CD4-positive, alpha-beta T cell treated with Interleukin-17A for 1 hour (primary cell): ENCODE measurements at places on chromosomes 2 and 18.

DNA sequence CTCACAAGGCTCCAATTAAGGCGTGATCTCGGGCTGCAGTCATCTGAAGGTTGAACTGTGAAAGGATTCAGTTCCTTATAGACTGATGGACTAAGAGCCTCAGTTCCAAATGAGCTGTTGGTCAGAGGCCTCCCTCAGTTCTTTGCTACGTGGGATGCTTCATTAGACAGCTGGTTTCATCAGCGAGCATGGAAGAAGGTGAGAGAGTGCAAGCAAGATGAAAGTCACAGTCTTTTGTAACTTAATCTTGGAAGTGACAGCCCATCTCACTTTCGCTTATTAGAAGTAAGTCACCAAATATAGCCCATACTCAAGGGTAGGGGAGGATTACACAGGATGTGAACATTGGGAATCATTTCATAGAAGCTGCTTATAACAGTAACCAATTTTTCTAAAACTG lies 26.8 kb downstream of the PPP1CB start:
- DNase-seq = no peak

- no peak for DNase-seq
Measured at GRCh38 chr2:217996361-217996760, 6.4 kb downstream of the TNS1 start.

DNA sequence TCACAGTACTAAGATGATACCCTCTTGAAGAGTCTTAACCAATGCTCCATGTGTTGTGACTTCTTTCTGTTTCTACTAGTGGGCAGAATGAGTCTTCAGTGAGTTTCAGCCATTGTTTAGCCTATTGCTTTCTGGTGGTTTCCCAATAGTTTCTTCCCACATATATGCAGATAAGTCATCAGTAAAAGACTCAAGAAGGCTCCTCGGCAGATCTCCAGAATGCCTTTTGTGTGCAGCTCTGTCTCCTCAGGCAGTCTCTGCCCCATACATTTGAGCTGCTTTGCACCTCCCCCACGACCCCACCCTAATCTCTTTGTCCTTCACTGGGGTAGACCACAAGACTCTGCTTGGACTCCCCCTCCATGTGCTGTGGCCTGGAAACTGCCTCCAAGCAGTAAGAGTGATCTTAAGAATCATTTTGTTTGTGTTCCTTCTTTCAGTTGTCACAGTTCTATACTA lies 71.6 kb upstream of the CHRNA1 start:
- DNase-seq = no peak

GRCh38 chr2:231960810-231961348 lies 634 bp upstream of the DIS3L2 start:
- no peak for DNase-seq

- DNase-seq = no peak
Measured at GRCh38 chr2:239881031-239881471, 144.1 kb downstream of the NDUFA10 start.

- no peak for DNase-seq
Measured at GRCh38 chr2:23793476-23793875, 133.4 kb downstream of the ATAD2B start.

DNA sequence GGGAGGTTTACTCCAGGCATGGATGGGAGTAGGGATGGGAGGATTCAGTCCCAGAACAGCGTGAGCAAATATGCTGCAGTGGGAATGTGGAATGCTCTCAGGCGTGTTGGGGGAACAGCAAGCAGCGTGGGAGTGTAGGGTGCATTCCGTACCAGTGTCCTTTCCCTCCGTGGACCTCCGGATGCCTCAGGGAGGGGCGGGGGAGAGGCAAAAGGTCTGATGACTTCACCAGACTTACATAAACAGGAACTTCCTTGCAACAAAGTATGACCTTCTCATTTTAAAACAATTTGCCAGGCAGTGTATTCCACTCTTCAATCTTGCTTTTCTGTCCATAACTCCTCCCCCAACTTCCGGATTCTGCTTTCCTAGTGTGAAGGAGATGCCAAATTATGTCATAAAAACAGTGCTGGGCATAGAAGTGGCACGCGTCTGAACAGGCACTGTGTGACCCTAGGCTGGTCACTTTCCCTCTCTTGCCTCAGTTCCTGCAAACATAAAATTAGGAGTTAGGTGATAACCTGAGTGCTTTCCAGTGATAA lies 36.9 kb downstream of the RPL37A start:
- no peak for DNase-seq

GRCh38 chr2:149915151-149915550 lies 327.6 kb upstream of the MMADHC start:
- DNase-seq = no peak

DNA sequence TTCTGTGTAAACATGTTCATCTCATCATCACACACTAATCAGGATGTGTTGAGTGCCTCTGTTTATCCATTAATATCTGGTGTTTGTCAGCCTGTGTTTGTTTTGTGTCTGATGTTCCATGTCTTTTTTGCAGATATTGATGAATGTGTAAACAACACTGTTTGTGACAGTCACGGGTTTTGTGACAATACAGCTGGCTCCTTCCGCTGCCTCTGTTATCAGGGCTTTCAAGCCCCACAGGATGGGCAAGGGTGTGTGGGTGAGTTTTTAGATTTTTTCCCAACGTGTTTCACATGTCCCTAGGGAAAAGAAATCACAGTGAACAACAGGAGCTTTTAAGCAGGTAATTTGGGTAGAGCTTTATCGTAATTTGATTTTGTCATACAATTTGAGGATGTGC lies 133.7 kb upstream of the RASGRP3 start:
- DNase-seq = no peak

- DNase-seq = no peak
Measured at GRCh38 chr2:6163932-6164331, 471.7 kb downstream of the SOX11 start.

GRCh38 chr18:77590943-77591515 lies 341.4 kb downstream of the GALR1 start:
- no peak for DNase-seq

DNA sequence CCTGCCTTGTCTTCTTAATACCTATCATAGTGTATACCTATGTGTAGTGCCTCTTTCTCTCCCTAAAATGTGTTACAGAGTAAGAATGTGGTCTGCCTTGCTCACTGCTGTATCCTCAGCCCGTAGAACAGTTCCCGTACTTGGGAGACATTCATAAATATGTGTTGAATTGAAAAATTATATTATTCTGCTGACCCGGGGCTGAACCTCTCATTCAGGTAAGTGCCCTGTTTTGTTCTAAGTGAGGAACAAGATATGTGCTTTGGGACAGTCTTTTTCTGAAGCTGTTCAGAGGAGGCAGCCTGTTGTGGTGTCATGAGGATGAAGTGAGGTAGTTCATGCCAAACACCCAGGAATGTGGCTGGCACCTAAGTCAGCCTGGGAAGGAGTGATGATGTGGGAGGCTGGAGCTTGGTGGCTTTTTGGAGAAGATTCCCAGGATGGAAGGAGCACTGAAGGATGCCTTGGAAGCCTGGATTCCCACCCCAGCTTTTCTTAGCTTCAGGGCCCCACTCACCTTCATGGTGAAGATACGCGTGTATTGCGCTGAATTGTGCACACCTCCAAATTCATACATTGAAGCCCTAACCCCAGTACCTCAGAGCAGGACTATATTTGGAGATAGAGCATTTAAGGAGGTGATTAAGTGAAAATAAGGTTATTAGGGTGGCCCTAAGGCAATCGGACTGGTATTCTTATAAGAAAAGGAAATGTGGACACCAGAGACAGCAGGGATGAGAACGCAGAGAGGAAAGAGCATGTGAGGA lies 166.3 kb downstream of the DDX1 start:
- DNase-seq = no peak

DNA sequence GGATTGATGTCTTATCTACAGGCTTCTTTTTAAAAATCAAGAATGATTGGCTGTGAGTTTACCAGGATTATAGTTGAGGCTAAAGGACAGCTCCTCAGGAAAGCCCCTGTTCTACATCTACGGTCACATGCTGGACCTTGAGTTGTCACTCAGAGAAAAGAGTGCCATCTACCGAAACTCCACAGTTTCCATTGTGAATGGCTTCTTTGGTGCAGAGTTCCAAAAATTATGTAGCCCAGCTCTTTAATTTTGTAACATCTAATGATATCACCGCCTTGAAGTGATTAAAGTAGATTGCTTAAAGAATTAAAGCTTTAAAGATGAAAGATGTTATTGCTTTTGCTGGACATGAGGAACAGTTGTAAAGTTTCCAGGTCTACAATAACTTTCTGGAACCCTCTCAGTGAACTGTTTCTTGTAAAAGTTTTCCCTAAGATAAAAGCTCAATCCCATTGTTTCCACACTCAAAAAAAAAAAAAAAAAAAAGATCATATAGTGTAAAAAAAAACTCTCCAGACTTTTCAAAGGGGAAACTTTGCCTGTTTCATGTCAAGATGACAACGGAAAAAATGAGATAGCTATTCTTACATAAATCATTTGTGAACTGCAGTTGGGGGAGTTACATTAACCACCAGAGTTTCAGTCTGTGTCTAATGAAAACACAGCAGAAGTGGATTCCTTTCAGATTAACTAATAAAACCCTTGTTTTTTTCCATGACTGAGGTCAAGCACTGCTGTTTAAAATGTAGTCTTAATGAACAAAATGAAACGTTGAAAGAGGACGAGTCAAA lies 4.3 kb downstream of the COL3A1 start:
- DNase-seq = no peak

GRCh38 chr2:54065411-54065810 lies 50.0 kb upstream of the ACYP2 start:
- DNase-seq = no peak

GRCh38 chr2:10469955-10470608 lies 22.0 kb upstream of the ODC1 start:
- DNase-seq = no peak

- DNase-seq = no peak
Measured at GRCh38 chr18:44065206-44065605, 615.5 kb upstream of the SETBP1 start.

DNA sequence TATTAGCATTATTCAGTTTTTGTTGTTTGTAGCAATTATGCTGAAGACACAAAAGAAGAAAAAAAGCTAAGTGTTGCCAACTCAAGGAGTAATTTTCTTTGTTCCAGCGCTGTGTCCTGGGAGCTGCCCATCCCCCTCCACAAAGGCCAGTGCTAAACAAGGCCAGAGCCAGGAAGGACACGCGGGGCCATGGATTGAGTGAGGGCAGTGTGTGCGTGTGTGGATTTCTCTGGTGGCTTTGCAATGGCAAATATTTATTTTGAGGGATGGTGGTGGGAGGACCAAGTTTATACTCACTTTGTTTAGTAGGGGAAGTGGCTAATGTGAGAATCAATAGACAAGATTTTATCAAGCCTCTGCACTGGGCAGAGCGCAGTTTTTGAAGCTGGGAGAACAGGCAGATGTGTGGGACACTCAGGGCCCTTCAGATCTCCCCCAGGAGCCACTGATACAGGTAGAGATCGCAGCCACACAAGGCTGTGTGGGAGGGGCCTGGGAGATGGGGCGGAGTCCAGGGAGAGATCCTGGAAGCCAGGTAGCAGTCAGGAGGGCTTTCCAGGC lies 11.4 kb downstream of the AGAP1 start:
- DNase-seq = no peak

DNA sequence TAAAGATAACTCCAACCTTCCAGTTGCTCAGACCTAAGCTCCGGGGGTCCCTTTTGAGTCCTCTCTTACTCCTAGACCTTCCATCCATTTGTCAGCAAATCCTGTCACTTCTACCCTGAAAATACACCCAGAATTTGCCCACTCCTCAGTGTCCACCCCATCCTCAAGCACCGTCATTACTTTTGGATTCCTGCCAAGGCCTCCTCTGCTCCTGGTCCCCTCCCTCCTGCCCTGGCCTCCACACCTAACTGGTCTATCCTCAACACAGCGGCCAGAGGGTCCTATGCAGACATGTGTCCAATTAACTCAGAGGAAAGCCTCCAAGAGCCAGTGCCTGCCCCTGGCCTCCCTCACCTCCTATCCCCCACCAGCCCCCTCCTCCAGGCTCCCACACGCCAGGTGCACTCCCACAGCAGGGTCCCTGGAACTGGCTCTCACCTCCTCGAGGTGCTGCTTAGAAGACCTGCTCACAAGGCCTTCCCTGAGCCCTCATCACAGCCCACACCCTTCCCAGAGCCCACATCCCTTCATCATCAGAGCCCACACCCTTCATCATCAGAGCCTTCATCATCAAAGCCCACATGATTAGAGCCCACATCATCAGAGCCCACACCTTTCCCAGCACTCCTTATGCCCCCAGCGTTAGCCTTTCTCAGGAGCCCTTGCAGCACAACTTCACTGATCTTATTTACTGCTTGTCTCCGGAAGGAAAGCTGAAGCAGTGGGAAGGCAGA lies 20.4 kb downstream of the FAM178B start:
- no peak for DNase-seq

GRCh38 chr2:216796115-216796840 lies 63.6 kb downstream of the TNP1 start:
- no peak for DNase-seq

DNA sequence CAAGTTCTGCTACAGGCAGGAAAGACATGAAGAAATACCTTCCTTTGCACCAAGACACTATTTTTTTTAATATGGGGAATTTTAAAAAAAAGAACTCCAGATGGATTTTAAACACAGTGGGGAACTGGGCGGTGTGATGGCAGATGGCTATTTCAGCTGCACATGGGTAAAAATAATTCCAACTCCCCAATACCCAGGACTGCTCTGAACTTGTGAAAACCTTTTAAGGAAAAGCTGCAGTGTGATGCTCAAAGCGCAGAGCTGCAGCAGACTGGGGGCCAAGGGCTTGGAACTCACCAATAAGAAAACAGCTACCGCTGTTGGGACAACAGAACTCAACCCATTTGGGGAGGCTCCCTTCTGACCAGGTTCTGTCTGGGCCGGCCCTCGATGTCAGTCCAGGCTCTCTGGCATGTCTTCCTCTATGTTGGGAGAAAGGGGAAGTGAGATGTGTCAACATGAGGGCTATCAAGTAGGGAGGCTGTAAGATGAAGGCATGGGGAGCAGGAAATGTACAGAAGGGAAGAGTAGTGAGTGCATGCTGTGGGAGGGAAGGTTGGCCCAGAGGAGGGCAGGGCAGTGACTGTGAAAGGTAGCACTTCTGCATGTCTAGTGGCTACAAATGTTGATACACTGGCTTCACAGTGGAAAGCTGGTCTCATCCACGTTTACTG lies 64.0 kb upstream of the SLC14A2 start:
- DNase-seq = no peak

DNA sequence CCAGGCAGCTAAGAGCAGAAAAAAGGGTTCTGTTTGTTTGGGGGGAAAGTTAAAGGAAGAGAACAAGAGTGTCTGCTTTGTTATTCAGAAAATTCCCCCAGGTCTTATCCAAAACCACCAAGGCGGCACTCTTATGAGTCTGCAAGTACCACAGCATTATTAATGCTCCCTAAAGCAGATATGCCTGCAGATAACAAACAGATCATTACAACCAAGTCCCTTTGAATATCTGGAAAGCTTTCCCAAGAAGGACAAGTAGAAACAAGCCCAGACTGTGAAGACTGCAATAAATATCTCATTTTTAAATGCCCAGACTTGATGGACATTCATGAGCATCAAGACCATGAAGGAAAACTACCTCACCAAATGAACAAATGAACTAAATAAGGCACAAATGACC lies 278.6 kb upstream of the TMEFF2 start:
- DNase-seq = no peak

- DNase-seq = no peak
Measured at GRCh38 chr2:146503366-146503765, 1341.5 kb upstream of the ACVR2A start.

- no peak for DNase-seq
Measured at GRCh38 chr2:6392966-6393365, 472.7 kb downstream of the CMPK2 start.

GRCh38 chr2:100136310-100136709 lies 6.1 kb downstream of the AFF3 start:
- no peak for DNase-seq
